ENCODE measurements at places on chromosomes 6 and 20.

DNA sequence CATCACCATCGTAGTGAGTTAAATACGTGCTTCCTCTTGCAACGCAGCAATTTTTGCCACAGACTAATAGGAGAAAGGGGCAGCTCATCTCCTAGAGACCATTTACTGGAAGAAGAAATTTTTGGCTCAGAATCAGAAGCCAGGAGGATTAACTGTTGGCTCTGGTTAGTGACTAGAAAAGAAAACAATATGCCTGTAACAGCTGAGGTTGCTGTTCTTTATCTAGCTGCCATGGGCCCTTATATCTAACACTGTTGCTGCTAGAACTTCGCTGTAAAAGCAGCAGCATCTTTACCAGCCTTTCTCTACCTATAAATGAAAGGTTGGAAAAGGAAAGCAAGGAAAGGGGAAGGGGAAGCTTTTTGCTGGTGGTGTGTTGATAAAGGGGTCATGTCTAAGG is 65.9 kb downstream of the FAM135A start:
- DNase-seq: no peak

DNA sequence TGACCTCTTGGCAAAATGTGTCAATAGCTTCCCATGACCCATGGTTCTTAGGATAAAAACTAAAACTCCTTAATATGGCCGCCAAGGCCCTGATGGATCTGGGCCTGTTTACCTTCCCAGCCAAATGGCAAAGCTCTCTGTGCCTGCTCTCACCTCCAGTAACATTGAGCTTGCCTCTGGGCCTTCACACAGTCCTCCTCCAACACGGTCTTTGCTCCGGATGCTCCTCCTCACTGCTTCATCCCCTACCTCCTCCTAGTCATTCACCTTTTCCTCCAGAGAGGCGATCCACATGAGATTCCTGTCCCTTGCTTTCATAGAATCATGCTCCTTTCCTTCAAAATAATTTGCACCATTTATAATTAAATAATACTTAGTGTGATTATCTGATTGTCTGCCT is 172.3 kb upstream of the AFDN start:
- DNase-seq: no peak

DNA sequence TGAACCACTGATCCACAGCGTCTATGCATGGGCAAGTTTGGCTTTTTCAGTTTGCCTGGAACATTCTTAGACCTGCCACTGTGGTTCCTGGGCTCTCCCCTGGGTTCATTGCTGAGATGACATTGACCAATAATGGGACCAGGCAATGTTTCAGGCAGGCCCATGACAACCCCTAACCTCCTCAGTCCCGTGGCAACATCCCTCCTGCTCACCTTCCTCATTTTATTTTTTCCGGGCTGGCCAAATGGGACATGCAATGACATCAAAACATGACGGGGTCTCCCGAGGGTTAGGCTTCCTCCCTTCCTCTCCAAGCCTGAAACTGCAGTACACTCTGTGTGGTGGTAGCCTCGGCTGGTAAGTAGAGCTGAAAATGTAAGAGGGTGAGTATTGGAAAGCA is 234.0 kb upstream of the RREB1 start:
- no peak for DNase-seq

DNA sequence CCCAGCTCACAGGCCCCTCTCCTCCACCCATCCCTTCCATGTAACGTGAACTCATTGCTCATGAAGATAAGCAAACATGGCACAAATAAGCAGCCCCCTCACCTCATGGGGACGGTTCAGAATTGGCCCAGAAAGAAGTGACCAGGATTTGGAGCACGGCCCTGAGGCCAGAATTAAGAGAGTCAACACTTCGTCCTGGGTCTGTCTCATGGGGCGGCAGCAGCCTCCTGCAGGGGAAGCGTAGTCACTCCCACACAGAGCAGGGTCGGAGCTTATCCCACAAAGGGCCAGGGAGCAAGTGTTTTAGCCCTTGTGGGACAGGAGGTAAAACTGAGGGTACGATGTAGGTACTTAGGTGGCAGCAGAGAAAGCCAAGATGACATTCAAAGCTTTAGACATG is 28.6 kb upstream of the DACT2 start:
- no peak for DNase-seq

GRCh38 chr20:36917943-36918342 is 33.6 kb downstream of the SAMHD1 start:
- no peak for DNase-seq

DNA sequence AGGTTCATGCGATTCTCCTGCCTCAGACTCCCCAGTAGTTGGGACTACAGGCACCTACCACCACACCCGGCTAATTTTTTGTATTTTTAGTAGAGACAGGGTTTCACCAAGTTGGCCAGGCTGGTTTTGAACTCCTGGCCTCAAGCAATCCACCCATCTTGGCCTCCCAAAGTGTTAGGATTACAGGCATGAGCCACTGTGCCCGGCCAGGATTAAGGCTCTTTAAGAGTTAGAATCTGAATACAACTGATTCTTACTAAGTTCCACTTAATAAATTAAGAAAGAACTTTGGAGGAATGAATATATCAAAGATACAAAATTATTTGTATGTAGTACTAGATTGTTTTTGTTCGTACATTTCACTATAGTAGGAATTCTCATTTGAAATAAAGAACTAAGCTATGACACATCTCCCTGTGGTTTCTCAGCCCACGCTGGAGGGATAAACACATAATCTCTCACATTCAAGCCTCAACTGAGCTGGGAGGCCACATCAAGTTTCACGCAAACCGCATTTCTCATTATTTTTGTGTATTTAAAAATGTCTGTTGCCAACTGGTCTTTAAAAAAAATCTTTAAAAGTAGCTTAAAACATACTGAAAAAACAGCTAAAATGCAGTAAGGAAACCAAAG is 34.2 kb downstream of the DTNBP1 start:
- no peak for DNase-seq

DNA sequence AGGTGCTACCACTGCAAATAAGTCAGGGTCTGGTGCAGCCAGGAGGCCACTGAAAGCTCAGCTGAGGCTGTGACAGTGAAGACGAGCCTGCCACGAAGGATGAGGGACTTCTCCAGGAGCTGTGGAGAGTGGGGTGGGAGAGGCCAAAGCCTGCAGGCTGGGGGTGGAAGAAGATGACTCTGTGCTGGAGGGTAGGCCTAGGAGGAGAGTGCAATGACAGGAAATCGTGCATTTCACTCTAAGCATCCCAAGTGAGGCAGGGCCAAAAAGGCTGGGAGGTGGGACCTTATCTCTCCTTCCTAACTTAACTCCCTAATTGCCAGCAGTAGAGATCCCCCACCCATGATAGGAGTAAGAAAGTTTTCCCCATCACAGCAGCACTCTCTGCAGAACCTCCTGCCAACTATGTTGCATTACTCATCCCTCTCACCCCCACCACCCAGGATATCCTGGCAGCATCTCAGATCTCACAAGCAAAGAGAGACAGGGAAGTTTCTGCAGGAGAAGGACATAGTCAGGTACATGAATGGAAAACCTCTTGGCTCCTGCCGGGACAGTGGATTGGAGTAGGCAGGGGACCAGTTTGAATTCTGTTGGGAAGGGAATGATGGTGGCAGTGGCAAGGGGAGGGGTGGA is 466.2 kb downstream of the CDH26 start:
- DNase-seq: no peak

- no peak for DNase-seq
These were observed 90.4 kb downstream of the FARS2 start for GRCh38 chr6:5351552-5352210.

- no peak for DNase-seq
These were observed 586 bp upstream of the NQO2 start for GRCh38 chr6:2998998-2999617.

- DNase-seq: no peak
These were observed 23.5 kb upstream of the RNF24 start for GRCh38 chr20:4038676-4039370.

DNA sequence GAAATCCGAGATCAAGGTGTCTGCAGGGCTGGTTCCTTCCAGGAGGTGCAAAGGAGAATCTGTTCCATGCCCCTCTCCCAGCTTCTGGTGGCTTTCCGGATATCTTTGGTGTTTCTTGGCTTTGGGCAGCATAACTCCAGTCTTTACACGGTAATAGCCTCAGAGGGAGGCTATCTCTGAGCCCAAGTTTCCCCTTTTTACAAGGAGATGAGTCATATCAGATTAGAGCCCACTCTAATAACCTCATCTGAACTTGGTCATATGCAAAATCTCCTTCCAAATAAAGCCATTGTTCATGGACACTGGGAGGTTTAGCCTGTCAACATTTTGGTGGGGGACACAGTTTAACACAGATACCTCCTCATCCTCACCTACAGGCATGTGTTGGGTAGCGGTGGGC is 213.7 kb downstream of the ATXN1 start:
- no peak for DNase-seq

- no peak for DNase-seq
These were observed 818.7 kb upstream of the GJE1 start for GRCh38 chr6:141313986-141314385.

GRCh38 chr20:4573564-4574355 is 147.9 kb upstream of the PRND start:
- DNase-seq: no peak

DNA sequence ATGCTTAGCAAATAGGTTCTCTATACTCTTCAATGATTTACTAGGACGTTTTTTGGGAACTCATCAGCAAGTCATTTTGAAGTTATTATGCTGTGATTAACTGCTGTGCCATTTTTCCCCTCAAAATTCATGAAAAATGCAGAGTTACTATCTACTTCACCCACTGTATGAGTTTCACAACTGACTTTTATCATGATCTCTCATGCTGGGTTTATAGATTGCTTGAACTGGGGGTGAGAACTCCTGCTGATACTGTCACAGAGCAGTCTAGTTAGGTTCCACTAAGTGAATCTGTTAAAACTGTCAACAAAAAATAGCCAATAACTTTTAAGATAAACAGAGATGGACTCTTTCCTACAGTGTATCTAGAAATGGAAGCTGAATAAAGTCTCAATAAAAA is 136.7 kb downstream of the EYS start:
- no peak for DNase-seq

- no peak for DNase-seq
These were observed 536.7 kb upstream of the JARID2 start for GRCh38 chr6:14709066-14709670.

DNA sequence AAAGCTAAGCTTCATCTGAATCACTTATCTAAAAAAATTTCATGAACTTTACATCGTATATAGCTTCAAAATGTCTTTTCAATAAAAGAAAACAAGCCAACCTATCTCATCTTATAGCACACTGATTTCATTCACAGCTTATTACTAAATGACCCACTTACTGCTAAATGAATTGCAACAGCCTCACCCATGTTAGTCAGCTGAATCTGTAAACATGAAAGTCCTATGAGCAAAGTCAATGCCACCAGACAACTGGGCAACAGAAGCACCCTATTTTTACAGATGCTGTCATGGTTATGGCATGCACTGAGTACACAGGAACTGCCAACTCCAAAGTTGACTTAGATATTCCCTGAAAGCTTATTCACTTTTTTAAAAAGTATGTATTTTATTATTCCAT is 41.2 kb upstream of the DST start:
- no peak for DNase-seq

- DNase-seq: no peak
These were observed 172.2 kb downstream of the PLCB1 start for GRCh38 chr20:8304124-8304816.

- DNase-seq: no peak
These were observed 150.3 kb downstream of the TMEM242 start for GRCh38 chr6:157172830-157173536.
